ENCODE measurements at places on chromosomes 12 and 14.

DNA sequence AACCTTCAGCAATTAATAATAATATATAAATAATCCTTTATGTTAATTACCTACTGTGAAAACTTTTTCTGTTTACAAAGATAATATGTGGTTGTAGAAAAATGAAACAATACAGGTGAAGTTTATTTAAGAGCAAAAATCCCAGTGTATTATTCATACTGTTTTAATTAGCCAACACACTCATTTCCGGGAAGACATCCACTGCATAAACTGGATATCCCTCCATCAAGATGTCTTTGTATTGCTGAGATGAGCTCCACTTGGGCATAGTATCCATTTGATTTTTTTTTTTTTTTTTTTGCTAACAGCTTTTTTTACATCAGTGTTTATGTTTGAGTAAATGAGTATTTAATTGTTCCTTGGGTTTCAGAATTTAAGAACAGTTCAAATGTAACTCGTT, 13.7 kb upstream of the DERA start:
- DNase-seq: no peak

DNA sequence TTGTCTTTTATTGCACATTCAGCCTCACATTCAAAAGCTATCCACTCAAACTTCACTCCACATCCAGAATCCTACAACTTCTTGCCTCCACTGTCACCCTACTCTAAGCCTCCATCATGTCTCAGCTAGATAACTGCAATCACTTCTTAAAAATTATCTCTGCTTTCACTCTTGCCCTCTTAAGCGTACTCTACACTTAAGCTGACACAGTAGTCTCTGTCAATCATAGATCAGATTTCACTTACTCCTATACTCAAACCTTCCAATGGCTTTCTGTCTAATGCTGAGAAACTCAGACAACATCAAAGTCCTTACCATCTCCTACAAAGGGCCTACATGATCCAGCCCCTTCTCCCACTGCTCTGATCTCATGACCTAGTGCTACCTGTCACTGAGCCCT, 304.1 kb downstream of the ITPR2 start:
- no peak for DNase-seq

DNA sequence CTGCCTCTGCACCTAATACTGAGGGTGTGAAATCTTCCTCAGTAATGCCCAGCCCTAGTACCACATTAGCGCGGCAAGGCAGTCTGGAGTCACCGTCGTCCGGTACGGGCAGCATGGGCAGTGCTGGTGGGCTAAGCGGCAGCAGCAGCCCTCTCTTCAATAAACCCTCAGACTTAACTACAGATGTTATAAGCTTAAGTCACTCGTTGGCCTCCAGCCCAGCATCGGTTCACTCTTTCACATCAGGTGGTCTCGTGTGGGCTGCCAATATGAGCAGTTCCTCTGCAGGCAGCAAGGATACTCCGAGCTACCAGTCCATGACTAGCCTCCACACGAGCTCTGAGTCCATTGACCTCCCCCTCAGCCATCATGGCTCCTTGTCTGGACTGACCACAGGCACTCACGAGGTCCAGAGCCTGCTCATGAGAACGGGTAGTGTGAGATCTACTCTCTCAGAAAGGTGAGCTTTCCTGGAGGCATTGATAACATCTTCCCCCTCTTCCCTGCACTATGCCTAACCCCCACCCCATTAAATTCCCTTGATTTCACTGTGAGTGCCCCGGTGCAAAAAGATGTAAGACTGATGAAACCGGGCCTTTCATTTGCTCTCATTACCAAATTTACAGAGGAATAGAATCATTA, 291.4 kb downstream of the NAV3 start:
- no peak for DNase-seq

DNA sequence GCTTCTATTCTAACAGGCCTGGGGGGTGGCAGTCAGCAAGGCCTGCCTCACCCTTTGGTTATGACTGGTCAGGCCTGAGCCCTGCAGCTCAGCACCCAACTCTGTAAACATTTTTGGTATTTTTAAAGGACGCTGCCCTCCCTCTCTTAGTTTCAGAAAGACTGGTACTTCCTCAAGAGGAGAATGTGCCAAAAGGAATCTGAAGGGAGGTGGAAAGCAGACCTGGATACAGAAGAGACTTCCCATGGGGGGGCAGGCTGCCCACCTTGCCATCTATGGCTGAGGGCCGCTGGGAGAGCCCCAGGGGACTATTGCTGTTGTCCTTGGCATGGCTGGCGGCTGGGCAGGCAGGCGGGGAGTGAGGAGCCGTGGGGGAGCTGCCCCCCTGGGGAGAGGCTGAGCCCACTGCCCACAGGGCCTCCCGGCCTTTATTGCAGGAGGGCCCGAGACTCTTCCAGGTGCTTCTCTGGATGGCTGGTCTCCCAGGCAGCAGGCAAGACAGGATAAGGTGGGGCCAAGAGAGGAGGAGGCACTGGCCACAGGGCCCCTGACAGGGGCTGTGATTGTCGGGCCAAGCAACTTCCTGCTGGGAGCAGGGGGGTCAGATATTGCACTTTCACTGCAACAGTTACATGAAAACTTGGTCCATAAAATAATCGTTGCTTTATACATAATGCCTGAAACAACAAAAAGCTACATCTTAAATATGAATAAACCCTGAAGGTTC, 3.5 kb downstream of the ARL6IP4 start:
- DNase-seq: no peak

DNA sequence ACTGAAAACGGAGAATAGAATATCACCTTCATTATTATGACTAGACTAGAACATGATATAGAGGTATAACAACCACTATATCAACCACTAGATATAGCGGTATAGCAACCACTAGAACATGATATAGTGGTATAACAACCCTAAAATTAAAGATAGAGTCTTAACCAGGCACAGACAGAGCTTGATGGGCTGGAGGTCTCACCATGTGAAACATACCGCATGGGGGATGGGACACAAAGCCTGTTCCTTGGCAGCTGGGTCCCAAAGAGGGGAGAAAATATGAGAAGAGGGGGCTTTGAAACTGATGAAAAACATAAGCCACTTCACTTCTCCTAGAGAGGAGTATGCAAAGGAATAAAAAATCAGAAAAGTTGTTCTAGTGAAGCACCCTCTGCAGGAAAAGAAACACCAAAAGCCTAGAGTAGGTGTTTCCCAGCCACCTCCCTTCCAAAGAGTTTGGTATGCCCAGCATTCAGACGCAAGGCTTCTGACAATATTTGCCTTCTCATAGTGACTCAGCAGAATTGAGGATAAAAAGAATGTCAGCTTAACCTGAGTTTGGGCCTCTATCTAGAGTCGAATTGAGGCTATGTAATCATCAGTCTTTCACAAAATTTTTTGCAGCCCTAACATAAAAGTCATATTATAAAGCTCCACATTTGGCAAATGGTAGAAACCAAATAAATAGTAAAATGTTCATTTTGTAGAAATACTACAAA, 316.4 kb downstream of the NOVA1 start:
- no peak for DNase-seq

GRCh38 chr12:95582230-95583058, 31.2 kb upstream of the USP44 start:
- DNase-seq: no peak

DNA sequence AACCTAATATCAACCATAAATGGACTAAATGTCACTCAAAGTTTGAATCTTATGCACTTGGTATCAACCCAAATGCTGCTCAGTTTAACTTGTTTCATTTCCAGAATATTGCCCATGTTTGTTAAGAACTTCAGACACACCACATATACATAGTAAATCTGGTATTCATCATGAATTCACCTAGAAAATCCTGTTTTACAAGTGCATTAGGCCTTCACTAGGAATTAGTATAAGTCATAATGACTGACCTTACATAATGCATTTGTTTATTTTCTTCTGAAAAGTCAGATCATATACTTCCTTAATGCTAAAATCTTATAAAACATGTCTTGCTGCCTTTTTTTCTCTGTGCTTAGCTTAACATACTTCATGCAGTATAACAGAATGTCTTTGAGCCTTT, 66.1 kb downstream of the ABCD2 start:
- no peak for DNase-seq

DNA sequence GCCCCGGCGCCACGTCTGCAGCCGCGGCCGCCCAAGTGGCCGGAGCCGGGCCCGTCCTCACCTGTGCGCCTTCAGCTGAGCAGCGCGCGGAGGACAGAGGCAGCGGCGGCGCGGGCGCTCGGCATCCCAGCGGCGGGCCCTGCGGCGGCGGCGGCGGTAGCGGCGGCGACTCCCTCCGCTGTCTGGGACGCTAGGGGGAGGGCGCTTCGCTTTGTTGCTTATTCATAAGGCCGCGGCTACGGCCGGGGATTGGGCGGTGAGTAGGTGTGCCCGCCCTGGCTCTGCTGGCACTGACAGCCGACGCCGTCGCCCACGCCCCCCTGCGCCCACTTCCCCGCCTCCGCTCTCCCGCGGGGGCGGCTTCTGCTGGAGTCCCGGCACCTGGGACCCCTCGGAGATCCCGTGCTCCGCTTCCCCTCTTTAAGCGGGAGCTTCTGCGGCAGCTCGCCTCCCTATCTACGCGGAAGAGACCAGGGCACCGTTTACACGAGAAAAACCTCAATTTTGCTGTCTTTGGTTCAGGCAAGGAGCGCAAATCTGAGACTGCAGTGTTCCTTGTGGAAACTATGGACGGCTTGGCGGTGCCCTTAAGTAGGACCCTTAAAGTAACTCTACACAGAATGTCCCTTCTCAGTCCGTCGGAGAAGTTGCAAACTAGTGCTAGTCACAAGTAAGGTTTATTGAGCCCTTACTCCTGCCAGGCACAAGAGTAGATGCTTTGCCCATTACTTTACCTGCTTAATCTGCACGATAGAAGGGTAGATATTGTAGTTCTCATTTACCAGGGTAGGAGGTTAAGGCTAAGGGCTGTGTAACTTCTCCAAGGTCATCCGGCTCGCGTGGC, at the start of gene ARMH4:
Gene ARMH4 (minus strand): TSS at position 200 of the 844 bp plus-strand sequence. CDS start 12,855 bp downstream, outside the sequence.
- DNase-seq: no peak

DNA sequence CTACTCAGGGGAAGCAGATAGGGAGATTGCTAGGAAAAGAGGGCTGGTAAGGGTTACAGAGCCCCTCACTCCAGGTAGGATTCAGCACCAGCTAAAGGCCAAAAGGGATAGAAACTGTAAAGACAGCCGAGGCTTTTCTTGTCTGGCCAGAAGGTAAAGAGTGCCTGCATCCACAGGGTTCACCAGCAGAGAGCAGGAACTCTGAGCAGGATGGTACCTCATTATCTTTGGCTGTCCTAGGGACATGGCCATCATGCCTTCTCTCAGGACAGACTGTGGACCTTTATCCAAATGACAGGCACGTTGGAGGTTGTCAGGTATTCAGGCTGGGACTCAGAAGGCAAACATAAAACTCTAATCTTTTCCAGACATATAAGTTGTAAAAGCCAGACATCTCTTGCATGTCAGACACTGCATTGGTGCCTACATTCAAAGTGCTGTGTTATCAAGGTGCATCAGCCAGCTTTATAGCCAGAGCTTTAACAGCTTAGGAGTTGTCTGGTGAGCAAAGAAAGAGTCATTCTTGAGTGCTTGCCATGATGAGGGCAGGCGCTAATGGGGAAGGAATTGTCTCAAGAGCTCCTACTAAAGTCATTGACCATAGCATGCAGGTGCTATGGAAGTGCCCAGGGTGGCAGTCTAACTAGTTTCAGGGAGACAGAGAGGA, 89.5 kb downstream of the PELI2 start:
- no peak for DNase-seq

GRCh38 chr14:27367345-27367744, 769.5 kb upstream of the NOVA1 start:
- DNase-seq: no peak

- no peak for DNase-seq
Measured at GRCh38 chr12:128337431-128338170, 70.6 kb downstream of the TMEM132C start.

DNA sequence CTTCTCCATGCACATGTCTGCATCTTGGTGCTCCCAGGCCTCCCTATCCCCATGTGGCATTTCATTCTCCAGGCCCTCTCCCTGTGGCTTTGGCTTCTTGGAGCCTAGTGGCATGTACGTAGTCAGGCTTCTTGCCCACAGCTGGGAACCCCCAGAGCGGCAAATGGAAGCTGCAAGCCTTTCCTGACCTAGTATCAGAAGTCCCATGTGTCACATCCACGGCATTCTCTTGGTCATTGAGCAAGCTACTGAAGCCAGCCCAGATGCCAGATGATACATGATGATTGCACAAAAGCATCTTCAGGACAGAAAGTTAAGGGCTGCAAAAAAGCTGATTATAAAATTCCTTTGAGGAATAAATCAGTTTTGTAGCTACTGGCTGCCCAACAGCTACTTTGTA, 154.9 kb downstream of the PELI2 start:
- peak; percentile 66 for DNase-seq

GRCh38 chr14:68780358-68781160, 12.3 kb downstream of the ZFP36L1 start:
- DNase-seq: no peak

DNA sequence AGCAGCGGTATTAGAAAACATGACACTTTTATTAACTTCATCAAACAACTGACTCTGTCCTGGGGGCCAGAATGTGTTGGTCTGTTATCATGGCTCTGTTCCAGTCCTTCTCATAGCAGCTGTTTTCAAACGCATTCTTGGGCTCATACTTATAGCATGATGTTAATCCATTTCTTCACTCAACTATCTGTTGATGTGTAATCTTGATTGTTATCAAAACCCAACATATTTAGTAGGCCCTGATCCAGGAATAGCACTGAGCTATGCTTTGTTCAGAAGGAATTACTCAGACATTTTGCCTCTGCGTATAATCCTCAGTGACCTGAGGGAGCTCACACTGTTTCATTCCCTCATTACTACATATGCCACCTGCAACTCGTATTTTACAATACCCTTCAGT, 315.9 kb downstream of the BMP4 start:
- peak; percentile 17 for DNase-seq

- DNase-seq: no peak
Measured at GRCh38 chr12:71691504-71692129, 5.7 kb downstream of the TMEM19 start.

GRCh38 chr12:177980-178828, 35.8 kb downstream of the SLC6A12 start:
- DNase-seq: no peak

- DNase-seq: no peak
Measured at GRCh38 chr12:26195641-26196420, 458 bp downstream of the SSPN start.

DNA sequence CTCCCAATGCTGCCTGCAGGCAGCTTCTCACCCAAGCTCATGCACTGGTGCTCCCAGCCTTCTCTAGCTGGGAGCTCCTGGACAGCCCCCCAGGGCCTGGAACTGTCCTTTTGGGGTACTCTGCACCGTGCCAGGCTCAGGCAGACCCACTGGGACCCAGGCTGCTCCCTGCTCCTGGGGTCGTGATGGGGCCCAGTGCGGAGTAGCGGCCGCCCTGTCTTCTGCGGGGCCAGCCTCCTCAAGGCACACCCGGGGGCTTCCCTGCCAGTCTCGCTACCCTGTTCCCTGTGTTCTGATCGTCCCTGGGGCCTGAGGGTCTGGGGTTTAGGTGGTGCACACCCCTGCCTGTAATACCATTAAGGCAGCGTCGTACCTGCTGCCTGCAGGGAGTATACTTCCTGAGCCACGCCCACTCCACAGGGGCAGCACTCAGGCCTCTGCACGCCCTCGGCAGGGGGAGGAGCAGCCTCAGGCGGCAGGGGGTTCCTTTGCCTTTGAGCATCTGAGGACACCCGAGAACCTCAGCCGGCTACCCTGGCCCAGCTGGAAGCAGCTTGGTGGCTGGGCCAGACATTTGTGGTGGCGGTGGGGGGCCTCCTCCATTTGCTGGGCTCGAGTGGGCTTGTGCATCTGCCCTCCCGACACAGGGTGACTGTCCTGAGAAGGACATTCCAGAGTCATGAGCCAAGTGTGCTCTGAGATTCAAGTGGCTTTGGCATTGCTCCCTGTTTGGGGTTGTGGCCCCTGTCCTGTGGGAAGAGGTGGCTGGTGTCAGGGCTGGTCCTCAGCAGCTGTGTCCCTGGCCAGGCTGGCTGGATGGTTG, 9.2 kb upstream of the CRIP2 start:
- no peak for DNase-seq

GRCh38 chr12:66960704-66961690, 282.1 kb upstream of the GRIP1 start:
- DNase-seq: no peak

Data from AG04449 (cell line).